ENCODE measurements at places on chromosomes 16 and 17. TPM values are rescaled to one million over a fixed set of nuclear protein-coding genes. Genes with fewer than 3 reads are reported as not detected.

IL17C gene
- 0.14 TPM for polyA plus RNA-seq

GRCh38 chr16:73527187-73527586 is 479.3 kb upstream of the ZFHX3 start:
- no peak for DNase-seq

DNA sequence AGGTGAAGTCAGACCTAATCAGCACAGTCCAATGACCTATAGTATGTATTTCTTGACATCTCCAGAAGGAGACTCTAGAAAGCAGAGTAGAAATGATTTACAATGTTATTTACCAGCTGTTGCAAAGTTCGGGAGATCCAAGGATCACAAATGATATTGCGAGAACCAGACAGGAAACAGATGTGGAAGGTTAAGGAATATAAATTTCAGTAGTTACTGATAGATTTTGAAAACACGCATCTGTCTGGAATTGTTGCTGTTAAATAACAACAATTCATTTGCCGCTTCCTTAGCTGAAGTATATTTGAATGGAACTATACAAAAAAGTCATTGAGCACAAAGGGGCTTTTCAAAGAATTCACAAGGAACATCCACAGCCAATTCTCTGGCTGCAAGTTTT is 72.0 kb downstream of the STXBP4 start:
- peak; percentile 37 for DNase-seq

DNA sequence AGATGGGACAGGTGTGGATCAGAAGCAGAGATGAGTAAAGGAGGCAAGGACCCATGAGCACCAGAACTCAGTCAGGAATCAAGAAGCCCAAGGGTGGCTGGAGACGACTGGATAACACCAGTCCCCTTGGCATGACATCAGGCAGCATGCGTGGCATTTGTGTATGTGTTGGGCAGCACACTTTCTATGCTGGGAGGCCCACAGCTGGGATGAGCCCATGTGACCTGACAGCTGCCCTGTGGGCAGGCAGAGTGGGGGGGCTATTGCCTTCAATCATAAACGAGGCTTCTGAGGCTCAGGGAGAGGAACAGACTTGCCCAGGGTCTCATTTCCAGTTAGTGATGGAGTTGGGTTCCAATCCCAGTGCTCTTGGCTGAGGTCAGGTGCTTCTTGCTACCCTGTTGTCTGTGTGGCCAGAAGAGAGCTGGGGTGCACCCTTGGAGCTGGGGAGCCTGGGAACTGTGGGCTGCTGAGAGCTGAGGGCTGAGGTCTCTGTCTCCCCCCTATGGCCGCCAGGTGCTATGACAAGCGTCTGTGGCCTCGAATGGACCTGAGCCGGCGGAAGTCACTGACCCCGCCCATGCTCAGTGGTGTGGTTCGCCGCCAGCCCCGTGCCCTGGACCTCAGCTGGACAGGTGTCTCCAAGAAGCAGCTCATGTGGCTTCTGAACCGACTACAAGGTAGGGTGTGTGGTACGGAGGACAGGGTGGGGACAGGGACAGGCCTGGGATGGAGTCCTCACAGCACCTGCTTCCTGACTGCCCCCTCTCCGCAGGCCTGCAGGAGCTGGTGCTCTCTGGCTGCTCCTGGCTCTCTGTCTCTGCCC is 7.1 kb upstream of the ORAI3 start:
- DNase-seq: no peak

- peak; percentile 49 for DNase-seq
Observed at GRCh38 chr16:7025616-7026190, 306.9 kb upstream of the RBFOX1 start.

GRCh38 chr16:67702130-67702529 is 17.0 kb downstream of the GFOD2 start:
- DNase-seq: no peak

CX3CL1 gene
- 48.4 TPM for polyA plus RNA-seq

Measured in left renal cortex interstitium (tissue), 4 donors.